Bronchial epithelial cell (primary cell): ENCODE measurements at places on chromosomes 1 and 21. TPM values are rescaled to one million over a fixed set of nuclear protein-coding genes. Genes with fewer than 3 reads are reported as not detected.

The TMEM125 gene
- 9.5 and 23.9 TPM in 2 replicates for total RNA-seq

The FMO2 gene
- total RNA-seq, result not detected in 2 replicates

The CCDC24 gene
- 2.6 and 3.7 TPM in 2 replicates for total RNA-seq

The WDR77 gene
- total RNA-seq, result 31.7 and 57.4 TPM in 2 replicates

The HENMT1 gene
- 1.1 and 1.5 TPM in 2 replicates for total RNA-seq

The NEXN gene
- total RNA-seq, result 0.26 and 0.51 TPM in 2 replicates
